ENCODE measurements at places on chromosomes 4 and X.

DNA sequence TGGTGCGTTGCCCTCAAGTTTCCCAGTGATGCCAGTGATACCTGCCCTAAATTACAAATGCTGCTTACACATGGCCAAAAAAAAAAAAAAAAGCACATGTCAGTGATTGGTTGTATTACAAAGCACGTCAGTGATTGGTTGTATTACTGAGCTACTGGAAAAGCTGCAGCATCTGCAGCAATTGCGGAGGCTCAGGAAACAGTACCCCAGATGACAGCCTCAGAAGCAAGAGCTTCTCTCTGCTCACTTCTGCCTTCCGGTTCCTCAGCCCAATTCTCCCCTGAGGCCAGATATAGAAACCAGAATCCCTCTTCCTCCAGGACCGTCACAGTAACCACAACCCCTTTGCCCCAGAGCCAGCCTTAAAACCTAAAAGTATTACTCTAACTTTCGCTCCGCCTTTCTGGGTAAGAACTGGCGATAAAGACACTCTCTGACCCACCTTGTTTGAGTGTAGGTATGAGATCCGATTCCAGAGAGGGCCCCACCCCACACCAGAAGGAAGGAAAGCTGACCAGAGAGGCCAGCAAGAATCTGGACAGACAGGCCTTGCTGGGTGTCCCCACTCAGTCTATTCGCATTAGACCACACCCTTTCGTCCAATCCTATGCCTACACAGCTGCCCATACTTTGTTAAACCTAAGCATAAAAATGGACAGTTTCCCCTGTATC lies 85.0 kb upstream of the SORBS2 start:
- DNase-seq = no peak

GRCh38 chr4:176308441-176308840 lies 11.3 kb upstream of the SPCS3 start:
- no peak for DNase-seq

DNA sequence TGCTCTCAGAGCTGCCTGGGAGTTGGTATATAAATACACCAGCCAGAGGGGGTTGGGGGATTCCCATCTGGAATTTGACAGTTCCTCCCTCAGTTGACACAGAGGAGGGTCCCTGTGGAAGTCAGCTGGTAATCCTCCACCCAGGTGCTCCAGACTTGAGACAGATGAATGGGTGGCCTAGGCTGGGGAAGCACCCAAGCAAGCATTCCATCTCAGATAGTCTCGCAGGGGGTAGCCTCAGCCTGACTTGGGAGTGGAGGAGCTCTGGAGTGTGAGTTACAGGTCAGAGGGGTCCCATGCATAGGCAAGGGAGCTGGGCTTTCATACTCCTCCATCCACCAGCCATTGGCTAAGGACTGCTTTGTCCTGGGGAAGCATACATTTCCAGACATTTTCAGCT lies 229.3 kb upstream of the BCOR start:
- DNase-seq = no peak

DNA sequence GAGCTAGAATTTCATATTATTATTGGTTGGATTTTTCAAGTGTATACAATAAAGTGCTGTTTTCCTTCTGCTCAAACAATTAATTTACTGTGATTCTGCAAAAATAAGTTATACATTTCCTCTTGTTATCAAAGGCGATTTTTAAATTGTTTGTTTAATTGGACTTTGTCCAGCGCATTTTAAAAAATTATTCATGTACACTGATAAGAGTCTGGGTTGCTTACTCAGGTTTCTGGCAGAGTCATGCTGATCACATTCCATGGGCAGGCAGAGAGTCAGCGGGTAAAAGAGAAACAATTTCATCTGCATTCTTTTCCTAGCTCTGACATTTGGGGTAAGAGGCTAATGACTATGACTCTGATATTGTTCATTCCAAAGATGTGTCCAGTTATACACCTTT lies 8.9 kb downstream of the FAT4 start:
- no peak for DNase-seq

- no peak for DNase-seq
These were observed 389.0 kb downstream of the HNRNPD start for GRCh38 chr4:81984746-81985145.

GRCh38 chr4:183986971-183987946 lies 82.2 kb downstream of the STOX2 start:
- DNase-seq = no peak

DNA sequence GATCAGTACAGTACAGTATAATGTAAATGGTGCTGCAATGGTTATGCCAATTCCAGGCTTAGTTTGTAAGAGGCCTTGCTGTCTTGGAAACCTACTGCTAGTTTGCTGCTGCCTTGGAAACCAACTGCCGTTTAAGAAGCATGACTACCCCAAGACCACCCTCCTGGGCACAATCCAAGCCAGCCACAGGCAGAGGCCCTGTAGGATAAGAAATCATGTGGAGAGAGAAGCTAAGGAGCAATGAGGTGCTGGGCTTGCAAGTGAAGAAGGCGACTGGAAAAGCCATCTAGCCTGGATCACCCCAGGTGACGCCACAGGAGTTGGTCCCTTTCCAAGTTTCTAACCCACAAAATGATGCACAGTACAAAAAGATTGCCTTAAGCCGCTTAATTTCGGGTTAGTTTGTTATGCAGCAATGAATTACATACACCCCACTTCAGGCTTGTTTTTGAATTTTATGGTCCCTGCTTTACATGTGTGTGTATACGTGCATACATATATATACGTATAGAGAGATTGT lies 16.9 kb downstream of the ZFP42 start:
- no peak for DNase-seq

DNA sequence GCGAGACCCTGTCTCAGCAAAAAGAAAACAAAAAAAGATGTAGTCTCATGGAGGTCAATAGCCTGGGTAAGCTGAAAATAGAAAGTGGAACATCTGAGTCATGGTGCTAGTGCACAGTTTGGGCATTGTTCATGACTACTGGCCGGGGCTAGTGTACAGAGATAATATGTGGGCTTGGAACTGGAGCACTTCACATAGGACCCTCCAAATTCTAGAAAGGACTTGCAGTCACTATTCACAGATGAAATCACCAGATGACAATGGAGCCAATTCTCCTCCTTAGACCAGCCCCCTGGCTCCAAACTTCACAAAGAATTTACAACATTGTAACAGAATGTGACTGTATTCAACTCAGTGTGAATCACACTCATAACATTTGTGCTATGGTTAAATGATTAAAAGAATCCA lies 367.8 kb upstream of the SLC7A11 start:
- DNase-seq = no peak

DNA sequence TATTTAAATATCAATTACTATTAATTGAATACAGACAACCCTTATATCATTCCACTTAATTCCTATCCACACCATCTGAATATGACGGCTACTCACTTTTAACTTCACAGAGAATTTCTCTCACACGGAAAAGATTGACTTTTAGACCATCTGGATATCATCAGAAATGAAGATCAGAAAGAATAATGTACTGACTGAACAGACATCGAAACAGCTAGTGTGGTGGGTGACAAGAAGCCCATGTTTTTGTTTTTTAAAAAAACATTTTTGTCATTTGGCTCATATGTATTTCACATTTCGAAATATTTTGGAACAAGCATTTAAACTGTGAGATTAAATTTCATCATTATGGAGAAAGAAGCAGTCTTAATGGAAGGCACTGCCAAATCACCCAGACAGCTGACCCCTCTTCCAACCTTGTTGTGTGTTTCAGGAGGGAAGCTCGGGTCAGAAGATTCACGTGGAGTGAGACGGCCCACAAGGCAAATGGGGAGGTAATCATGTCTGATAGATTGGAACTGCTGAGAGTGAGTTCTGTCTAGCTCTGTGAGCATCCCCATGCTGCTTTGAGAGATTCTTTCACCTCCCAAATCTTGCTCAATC lies 204.2 kb upstream of the RASGEF1B start:
- no peak for DNase-seq

GRCh38 chr4:88523325-88524129 lies at the start of gene PYURF:
Gene PYURF (minus strand): TSS chr4:88523776. CDS start chr4:88523700, 76 bp downstream.
- DNase-seq = peak; percentile 75

GRCh38 chrX:51608126-51608525 lies 10.6 kb downstream of the CENPVL3 start:
- DNase-seq = no peak

- DNase-seq = no peak
These were observed 282.8 kb upstream of the TENM3 start for GRCh38 chr4:181960384-181960783.

DNA sequence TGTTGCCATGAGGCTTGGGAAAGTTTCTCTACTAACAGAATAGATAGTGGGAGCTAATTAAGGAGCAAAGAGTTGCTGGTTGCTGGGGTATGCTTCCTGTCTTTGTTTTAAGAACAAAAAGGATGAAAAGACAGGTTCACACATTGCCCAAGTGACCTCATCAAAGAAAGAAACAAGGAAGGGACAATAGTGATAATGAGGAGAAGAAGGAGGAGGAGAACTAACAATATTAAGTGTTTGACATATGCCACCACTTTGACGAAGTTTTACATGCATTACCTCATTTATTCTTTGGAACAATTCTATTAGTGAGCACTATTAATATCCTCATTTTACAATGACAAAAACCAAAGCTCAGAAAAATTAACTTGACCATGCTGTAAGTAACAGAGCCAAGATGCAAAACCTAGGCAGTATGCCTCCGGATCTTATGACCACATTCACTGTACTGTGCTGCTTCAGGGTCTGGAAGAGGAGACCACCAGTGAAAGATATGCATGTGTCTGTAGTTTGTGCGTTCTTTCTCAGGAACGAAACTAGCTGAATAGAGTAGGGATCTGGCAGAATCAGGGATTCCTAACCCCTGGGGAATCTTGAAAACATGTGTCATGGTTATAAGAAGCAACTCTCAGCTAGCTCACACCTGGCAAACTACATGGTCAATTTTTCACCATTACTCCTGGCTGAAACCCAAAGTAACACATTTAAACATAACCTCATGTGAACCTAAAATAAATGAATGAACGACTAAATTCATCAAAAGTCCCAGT lies 83.8 kb downstream of the MOSPD2 start:
- DNase-seq = no peak

- no peak for DNase-seq
These were observed 904.9 kb downstream of the CENPC start for GRCh38 chr4:66640233-66640990.

- DNase-seq = no peak
These were observed 55.3 kb upstream of the KCNIP4 start for GRCh38 chr4:22003878-22004277.
